ENCODE measurements at places on chromosomes 5 and 9.

DNA sequence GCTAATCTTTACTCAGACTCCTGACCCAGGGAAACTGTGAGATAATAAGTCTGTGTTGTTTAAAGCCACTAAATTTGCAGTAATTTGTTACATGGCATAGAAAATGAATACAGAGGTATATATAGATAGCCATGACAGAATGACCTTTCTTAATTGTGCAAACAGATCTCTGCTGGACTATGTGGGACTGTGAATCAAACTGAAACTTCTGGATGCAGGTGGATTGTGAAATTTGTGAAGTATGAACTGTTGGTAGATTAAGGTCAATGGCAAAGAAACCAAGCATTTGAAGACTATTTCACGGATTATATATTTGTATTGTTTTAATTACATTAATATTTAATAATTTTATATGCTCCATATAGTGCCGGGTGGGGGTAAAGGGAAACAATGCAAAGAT is 52.2 kb upstream of the GPR151 start:
- H3K4me3 ChIP-seq: no peak overlapping the region
- H3K4me1 ChIP-seq: peaks cover 1% of the 10 kb centered on the region
- no peak for DNase-seq
- H3K27me3 ChIP-seq: no peaks in the 10 kb centered on the region

GRCh38 chr9:99366621-99367020 is 144.5 kb downstream of the SEC61B start:
- H3K4me1 ChIP-seq: no peaks in the 10 kb centered on the region
- no peak for DNase-seq
- no peak overlapping the region for H3K4me3 ChIP-seq
- no peaks in the 10 kb centered on the region for H3K36me3 ChIP-seq
- peaks cover 41% of the 10 kb centered on the region for H3K27me3 ChIP-seq

DNA sequence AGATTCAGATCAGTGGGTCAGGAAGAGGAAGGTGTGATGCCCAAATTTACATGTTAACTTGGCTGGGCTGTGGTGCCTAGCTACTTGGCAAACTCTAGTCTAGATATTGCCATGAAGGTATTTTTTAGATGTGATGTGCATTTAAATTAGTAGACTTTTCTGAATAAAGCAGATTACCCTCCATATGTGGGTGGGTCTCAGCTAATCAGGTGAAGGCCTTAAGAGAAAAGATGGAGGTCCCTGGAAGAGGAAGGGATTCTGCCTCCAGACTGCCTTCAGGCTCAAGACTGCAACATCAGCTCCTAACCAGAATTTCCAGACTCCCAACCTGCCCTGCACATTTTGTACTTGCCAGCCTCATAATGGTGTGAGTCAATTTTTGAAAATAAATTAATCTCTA is 115.8 kb downstream of the CEMIP2 start:
- no peak overlapping the region for H3K4me3 ChIP-seq
- no peak for DNase-seq
- no peaks in the 10 kb centered on the region for H3K36me3 ChIP-seq
- no peak overlapping the region for H3K27ac ChIP-seq
- no peaks in the 10 kb centered on the region for H3K27me3 ChIP-seq
- peaks cover 3% of the 10 kb centered on the region for H3K4me1 ChIP-seq

GRCh38 chr9:37549527-37549926 is 26.7 kb downstream of the FBXO10 start:
- H3K4me3 ChIP-seq: no peak overlapping the region
- no peak overlapping the region for H3K27ac ChIP-seq
- H3K27me3 ChIP-seq: no peaks in the 10 kb centered on the region
- H3K36me3 ChIP-seq: no peaks in the 10 kb centered on the region
- no peak for DNase-seq
- no peaks in the 10 kb centered on the region for H3K4me1 ChIP-seq

GRCh38 chr5:355379-355935 is 33.9 kb downstream of the AHRR start:
- H3K4me1 ChIP-seq: no peaks in the 10 kb centered on the region
- no peak overlapping the region for H3K4me3 ChIP-seq
- H3K27me3 ChIP-seq: peaks cover 3% of the 10 kb centered on the region
- DNase-seq: no peak
- no peaks in the 10 kb centered on the region for H3K36me3 ChIP-seq

DNA sequence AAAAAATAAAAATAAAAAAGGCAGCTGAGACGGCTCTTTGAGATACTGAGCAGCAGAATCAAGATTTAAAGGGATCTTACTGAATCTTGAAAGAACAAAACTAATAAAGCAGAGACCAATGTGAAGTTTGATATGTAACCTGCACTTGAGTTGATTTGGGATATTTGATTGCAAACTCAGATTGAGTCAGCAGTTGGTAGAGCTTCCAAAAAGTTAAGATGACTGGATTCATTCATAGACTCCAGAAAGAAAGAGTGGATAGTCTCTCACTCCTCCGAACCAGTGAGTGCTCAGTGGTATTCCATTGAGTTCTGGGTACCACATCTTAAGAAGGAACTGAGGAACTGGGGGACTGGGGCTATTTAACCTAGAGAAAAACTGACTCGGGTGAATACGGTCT is 52.7 kb upstream of the TESK1 start:
- H3K4me3 ChIP-seq: no peak overlapping the region
- H3K27me3 ChIP-seq: no peaks in the 10 kb centered on the region
- DNase-seq: no peak
- H3K36me3 ChIP-seq: peaks cover 3% of the 10 kb centered on the region
- H3K27ac ChIP-seq: no peak overlapping the region

DNA sequence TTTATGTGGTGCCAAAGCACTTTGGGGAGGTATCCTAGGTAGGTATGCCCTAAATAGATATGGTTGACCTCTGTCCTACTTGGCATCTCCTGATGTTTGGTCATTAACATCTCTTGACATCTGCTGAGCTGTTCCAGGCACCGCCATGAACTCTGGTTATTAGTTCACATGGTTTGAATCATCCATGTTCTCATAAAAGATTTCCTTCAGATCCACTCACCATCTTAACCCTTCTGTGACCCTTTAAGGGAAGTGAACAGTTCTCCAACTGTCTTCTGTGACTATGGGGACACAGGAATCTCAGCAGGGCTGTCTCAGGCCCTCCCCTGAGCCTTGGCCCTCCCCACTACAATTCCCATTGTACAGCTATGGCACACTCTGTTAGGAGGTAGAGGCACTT is 167.7 kb downstream of the CDH6 start:
- H3K4me1 ChIP-seq: no peaks in the 10 kb centered on the region
- no peak overlapping the region for H3K27ac ChIP-seq
- no peak overlapping the region for H3K4me3 ChIP-seq

GRCh38 chr9:125831616-125832015 is 84.4 kb downstream of the PBX3 start:
- no peaks in the 10 kb centered on the region for H3K27me3 ChIP-seq
- H3K4me3 ChIP-seq: no peak overlapping the region
- H3K4me1 ChIP-seq: peaks cover 8% of the 10 kb centered on the region
- peaks cover 5% of the 10 kb centered on the region for H3K36me3 ChIP-seq
- no peak overlapping the region for H3K27ac ChIP-seq

DNA sequence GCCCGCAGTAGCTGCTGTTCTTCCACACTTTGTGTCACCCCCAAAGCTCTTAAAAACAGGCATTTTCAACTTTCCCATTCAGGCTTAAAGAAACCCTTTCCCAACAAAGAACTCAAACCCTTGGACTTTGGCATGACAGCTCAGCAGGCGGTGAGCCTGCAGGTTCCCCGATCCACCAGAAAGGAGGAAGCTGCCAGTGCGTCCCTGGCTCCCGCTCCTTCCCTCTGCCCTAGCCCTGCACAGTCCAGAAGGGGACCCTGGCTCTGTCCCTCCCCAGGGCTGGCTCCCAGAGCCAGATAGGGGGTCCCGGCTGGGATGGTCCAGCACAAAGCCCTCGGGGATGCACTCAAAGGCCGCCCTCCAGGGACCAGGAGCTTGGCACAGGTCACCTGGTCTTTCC is 9.6 kb downstream of the SLC9A3 start:
- H3K36me3 ChIP-seq: no peaks in the 10 kb centered on the region
- no peak overlapping the region for H3K27ac ChIP-seq
- DNase-seq: no peak
- no peak overlapping the region for H3K4me3 ChIP-seq

GRCh38 chr9:76290555-76290954 is 103.7 kb downstream of the RFK start:
- no peaks in the 10 kb centered on the region for H3K4me1 ChIP-seq
- no peak overlapping the region for H3K27ac ChIP-seq
- H3K27me3 ChIP-seq: peaks cover 3% of the 10 kb centered on the region
- no peaks in the 10 kb centered on the region for H3K36me3 ChIP-seq
- no peak overlapping the region for H3K4me3 ChIP-seq

- H3K4me1 ChIP-seq: no peaks in the 10 kb centered on the region
- no peaks in the 10 kb centered on the region for H3K27me3 ChIP-seq
- DNase-seq: no peak
- no peaks in the 10 kb centered on the region for H3K36me3 ChIP-seq
- no peak overlapping the region for H3K4me3 ChIP-seq
These were observed 55.3 kb downstream of the SPEF2 start for GRCh38 chr5:35672995-35673394.

DNA sequence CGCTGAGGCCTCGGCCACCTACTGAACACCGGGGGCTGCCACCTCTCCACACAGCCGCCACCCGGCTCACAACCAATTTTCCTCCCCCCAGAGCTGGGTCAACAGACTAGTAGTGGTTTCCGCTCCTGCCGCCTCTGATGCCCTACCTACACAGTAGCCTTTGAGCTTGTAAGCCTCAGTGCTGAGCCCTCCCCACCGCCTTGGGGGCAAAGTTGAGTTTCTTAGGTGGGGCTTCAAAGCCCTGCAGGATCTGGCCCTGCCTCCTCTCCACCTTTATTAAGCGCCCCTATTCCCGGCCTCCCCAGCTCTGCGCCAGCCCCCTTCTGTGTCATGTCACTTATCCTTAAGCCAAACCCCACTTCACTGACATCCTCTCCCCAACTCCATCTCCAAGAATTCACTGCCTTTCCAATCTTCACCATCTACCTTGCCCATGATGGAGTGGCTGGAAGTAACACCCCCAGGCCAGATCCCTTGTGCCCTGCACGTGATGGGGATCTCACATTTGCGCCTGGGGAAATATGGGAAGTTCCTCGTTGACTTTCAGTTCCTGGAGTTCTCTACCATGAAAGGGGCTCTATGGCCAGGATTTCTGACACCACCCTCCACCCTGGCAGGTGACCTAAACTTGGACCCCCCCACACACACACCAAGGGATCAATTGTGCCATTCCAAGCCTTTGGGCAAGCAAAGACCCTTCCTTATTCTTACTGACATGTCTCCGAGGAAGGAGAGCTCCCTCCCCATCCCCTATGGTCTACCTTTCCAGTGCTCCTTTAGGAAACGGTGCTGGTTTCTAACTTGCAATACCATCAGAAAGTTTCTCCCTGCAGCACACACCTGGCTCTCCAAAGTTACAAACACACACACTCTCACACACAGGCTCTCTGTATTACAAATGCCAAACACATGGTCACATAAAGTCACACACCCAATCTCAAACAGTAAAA is 2.7 kb upstream of the CNTFR start:
- DNase-seq: no peak
- H3K4me1 ChIP-seq: peaks cover 13% of the 10 kb centered on the region
- no peaks in the 10 kb centered on the region for H3K36me3 ChIP-seq

DNA sequence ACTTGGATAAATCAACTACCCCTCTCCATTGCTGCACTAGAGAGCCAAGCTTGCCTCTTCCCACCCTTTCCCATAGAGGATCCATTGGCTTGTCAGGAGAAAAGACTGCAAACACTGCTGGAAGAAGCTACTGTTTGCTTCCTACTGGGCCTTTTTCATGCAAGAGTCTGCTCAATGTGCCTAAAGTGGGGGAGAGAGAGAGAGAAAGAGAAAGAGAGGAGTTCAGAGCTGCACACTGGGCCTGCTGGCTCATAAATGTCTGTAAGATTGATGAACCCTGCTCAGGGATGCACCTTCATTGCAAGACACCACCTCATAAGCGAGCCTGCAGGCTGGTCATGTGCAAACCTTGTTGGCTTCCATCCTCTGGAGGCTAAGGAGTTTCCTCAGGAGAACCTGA is 269.4 kb downstream of the ZNF608 start:
- H3K27me3 ChIP-seq: no peaks in the 10 kb centered on the region
- peaks cover 10% of the 10 kb centered on the region for H3K4me1 ChIP-seq
- no peaks in the 10 kb centered on the region for H3K36me3 ChIP-seq

DNA sequence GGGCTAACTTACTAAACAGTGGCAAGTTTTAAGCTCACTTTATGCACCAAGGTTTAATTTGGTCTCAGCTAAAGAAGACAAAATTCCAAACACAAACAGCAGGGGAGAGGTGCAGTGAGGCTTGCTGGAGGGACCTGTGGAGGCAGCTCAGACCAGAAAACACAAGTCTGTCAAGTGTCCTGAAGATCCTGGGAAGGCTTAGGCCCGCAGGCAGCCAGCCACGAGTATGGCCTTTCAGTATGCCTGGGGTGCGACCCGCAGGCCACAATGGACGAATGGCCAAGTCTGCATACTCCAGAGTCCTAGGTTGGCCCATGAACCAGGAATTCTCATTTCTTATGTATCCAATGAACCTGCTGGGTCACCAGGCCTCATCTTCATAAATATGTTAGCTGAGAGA is 9.3 kb downstream of the CCNI2 start:
- no peak for DNase-seq
- H3K4me1 ChIP-seq: no peaks in the 10 kb centered on the region
- no peak overlapping the region for H3K27ac ChIP-seq
- H3K27me3 ChIP-seq: no peaks in the 10 kb centered on the region
- H3K36me3 ChIP-seq: peaks cover 9% of the 10 kb centered on the region

GRCh38 chr9:125204477-125204876 is 4.1 kb downstream of the RABEPK start:
- H3K4me1 ChIP-seq: peaks cover 8% of the 10 kb centered on the region
- peaks cover 5% of the 10 kb centered on the region for H3K36me3 ChIP-seq

DNA sequence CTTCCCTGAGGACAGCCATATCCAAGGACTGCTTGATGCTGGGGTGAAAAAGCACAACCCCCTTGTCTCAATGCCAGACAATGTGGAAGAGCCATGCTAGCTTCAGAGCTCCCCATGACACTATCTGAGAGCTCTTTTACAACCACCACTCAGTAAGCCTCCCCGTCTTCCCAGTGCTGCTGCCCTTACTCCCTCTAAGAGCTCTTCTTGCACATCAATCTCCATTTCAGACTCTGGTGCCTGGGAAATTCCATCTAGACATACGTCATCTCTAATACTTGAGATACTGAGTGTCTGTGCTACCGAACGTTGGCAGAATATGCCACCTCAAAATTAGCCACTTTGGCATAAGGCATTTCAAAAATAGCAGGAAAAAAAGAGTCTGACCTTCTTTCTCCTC is 94.5 kb downstream of the EDIL3 start:
- no peaks in the 10 kb centered on the region for H3K27me3 ChIP-seq
- peaks cover 2% of the 10 kb centered on the region for H3K4me1 ChIP-seq
- H3K27ac ChIP-seq: no peak overlapping the region
- H3K4me3 ChIP-seq: no peak overlapping the region

DNA sequence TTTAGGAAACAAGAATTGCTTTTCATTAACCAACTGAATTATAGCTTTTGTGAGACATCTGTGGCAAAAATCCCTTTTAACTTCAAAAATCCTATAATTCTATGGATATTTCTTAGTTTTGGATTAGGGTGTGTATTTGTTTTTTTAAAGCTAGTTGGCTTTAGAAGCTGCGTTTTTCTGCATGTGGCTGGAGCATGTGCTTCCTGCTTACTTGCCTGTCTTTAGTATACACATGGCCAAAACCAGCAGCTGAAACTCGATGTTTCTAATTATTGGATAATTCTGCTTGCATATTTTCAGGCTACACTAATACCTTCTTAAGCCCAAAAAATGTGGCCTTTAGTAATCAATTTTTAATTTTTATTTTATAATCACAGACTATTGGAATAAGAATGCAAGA is 8.9 kb downstream of the RECK start:
- DNase-seq: no peak
- peaks cover 3% of the 10 kb centered on the region for H3K36me3 ChIP-seq
- H3K27me3 ChIP-seq: no peaks in the 10 kb centered on the region
